MV-4-11 (cell line): ENCODE measurements at places on chromosomes 13 and 19.

DNA sequence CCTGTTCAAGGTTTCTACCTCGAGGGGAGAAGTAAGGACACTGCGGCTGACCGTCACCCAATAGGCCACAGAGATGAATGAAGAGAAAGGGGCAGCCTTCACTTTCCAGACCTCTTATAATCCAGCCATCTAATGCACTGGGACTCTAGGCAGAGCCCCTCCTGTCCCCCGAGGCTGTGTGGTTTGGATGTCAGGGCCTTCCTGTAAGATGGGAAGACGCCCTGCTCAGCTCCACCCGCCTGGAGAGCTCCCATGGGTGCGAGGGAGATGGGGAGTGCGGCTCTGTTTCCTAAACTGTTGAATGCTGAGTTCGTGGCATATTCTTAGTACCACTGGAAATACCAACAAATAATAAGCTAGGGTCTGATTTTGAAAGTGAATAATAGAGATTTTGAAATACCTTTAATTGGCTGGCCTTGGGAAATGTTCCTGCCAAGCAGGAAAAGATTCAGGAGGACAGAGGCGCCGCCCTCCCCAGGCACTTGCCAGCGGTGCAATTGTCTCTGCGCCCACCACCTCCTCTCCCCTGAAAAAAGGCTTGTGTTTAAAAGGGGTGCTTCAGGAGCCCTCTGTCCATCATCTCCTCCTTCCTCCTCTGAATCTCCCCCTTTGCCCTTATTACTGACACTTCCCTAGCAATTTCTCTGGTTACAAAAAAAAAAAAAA, 85.4 kb upstream of the GPR183 start:
- DNase-seq = no peak

GRCh38 chr13:42181381-42181953, 90.5 kb upstream of the AKAP11 start:
- no peak for DNase-seq

DNA sequence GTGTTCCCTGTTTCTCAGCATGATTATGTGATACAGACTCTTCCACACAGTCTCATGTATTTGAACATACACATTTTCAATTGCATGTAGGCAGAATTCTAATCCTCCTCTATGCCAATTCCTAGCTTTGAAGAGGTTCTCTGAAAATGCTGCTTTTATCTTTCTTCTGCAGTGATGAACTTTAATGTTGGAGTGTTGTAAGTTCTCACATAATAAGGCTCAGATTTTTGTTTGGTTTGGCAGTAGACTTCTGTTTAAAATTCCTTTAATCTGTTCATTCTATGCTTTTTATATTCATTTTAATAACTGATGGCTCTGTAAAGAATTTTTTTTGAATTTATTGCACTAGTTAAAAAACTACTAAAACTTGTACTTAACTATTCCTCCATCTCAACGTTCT, 225.8 kb downstream of the GGACT start:
- no peak for DNase-seq

DNA sequence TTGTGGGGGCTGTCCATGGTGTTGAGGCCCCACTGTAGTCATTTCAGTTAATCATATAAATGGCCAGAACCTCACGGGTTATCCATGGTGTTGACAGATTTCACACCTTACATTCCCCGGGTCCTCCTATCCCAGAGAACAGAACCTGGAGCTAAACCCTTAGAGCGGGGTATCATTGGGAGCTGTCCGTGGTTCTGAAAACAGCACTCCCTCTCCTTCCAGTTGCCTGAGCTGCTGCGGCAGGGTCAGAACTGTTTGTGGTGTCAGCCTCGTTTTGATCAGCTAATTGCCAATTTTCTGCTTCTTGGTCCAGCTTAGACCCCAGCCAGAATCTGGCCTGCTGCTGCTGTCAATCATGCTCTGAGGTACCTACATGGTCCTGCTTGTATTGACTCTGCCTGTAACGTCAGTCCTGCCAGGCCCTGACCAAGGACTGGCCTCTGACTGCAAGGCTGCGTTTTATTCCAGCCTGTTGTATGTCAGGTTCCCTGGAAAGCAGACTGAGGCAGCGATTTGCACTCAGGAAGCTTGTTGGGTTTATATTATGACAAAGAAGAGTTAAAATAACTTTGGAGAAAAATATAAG, 55.8 kb upstream of the KCTD15 start:
- peak; percentile 27 for DNase-seq

GRCh38 chr13:97749174-97749573, 204.3 kb upstream of the IPO5 start:
- DNase-seq = no peak

DNA sequence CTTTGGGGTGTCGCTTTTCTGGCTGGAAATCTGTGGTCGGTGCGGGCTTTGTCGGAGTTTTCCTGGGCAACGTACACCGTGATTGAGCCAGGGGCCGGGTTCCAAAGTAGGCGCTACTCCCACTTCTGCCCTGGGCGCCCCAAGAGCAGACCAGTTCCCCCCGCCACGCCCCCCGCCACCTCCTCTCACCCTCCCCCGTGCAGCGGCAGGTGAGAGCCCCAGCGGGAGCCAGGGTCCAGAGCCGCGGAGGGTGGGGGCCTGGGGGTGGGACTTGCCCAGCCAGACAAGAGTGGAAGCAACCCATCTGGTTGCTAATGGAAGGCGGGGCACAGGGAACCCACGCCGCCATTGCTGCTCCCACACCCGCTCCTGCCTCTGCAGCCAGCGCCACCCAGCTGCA, 2195.9 kb downstream of the PCDH9 start:
- no peak for DNase-seq

- no peak for DNase-seq
Measured at GRCh38 chr13:70128098-70128497, 19.8 kb upstream of the KLHL1 start.

- DNase-seq = no peak
Measured at GRCh38 chr19:4889034-4889815, 13.5 kb downstream of the ARRDC5 start.

- DNase-seq = no peak
Measured at GRCh38 chr13:44333950-44334655, 39.5 kb upstream of the SERP2 start.

- DNase-seq = no peak
Measured at GRCh38 chr19:34808566-34808965, 35.6 kb upstream of the ZNF599 start.

DNA sequence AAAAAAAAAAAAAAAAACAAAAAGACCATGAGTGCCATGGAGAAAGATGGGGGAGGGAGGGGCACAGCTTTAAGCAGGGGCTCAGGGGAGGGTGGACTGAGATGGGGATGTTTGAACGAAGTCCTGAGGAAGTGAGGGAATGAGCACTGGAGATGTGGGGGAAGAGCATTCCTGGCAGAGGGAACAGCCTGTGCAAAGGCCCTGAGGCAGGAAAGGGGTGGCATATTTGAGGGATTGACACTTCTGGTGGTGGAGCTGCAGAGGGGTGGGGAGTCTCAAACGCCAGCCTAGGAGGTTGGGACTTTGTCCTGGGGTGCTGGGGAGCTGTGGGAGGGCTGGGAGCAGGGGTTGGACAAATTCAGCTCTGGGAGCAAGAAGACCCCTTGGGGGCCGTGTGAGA, 29.2 kb downstream of the MYH14 start:
- DNase-seq = no peak

DNA sequence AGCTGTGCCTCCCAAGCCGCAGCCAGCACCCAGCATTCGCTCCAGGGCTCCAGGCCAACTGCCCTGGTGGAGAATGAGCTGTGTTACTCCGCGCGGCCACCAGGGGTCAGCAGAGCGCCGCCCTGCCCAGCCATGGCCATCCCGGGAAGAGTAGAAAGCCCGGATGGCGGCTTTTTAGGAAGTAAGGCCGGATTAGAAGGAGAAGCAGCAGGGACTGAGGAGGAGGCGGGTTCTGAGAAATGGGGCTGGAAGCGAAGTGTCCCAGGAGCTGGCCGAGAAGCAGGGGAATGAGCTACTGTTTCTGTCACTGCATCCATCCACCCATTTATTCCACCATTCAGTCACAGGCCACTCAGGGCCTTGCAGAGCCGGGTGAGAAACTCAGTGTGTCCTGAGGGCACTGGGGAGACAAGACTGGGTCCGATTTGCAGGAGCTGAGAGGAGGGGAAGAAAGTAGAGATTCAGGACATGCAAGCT, 6.6 kb upstream of the NPAS1 start:
- peak; percentile 62 for DNase-seq

GRCh38 chr19:51493776-51494175, 7.8 kb downstream of the SIGLEC12 start:
- DNase-seq = peak; percentile 74

- DNase-seq = no peak
Measured at GRCh38 chr19:46296722-46297461, at the start of gene HIF3A. Gene HIF3A, plus strand, starts transcription at chr19:46297042. Its CDS starts 35 bp downstream, at chr19:46297077.

DNA sequence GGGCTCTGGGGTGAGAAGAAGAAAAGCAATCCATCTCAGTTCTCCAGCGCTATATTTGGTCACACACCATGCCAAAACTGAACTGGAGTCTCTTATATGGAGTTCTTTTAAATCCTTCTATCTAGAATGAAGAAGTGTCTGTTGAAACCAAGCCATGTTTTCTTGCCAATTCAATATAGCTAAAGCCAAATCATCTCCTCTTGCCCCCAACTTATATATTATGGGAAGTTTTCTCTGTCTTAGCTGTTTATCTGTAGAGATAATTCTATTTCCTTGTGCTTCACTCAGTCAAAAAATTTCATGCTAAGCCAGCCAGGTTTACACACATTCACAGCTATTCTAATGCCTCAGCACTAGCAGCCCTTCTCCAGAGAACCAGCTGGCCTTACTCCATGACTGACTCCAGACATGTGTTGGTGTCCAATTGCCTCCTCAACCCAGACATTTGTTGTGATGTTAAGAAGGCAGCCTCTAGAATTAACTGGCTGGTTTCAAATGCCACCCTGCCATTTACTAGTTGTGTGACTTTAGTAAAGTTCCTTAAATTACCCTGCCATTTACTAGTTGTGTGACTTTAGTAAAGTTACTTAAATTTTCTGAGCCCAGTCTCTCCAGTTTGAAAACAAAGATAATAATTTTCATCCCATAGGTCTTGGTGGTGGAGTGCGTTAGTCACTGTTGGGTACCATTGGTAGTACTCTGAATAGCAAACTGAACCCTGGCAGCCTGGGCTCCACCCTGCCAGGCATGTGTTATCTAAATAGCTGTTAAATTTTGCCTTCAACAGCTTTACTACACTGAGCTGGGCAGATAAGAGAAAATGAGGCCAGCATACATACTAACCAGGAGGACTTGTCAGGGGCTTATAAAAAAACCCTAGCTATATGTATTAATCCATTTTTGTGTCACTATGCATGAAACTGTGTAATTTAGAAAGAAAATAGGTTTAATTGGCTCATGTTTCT, 525.1 kb downstream of the LMO7 start:
- DNase-seq = no peak

DNA sequence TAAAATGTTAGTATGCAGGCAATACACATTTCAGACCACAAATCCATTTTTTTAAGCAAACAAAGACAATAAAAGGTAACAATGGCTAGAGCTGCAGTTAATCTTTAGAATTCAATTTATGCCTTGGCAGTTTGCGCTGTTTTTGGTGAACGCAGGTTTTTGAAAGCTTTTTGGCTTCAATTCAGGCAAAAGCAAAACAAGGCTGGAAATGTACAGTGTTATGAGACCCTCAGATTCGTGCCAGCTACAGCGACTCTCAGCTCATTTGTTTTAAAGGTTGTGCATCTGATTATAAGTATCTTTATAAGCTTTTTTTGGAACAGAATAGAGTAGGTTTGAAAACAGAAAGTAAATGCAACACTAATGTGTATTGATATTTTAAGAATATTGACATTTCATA, 63.6 kb upstream of the SOX1 start:
- DNase-seq = no peak

GRCh38 chr19:491146-491741, 5.0 kb upstream of the MADCAM1 start:
- DNase-seq = no peak

DNA sequence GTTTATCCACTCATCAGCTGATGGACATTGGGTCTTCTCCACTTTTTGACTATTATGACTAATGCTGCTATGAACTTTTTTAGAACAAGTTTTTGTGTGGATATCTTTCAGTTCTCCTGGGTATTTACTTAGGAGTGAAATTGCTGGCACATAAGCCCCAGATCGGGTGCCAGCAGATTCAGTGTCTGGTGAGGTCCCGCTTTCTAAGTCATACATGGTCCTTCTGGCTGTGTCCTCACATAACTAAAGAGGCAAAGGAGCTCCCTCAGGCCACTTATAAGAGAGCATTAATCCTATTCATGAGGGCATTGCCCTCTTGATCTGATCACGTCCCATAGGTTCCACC, 600 bp upstream of the ZNF226 start:
- DNase-seq = no peak

GRCh38 chr13:31426395-31426794, 226.6 kb downstream of the B3GLCT start:
- DNase-seq = no peak

- DNase-seq = peak; percentile 78
Measured at GRCh38 chr13:50654331-50654730, 189.2 kb downstream of the DLEU7 start.

- DNase-seq = peak; percentile 83
Measured at GRCh38 chr19:51131780-51132680, 7.3 kb downstream of the SIGLEC9 start.

DNA sequence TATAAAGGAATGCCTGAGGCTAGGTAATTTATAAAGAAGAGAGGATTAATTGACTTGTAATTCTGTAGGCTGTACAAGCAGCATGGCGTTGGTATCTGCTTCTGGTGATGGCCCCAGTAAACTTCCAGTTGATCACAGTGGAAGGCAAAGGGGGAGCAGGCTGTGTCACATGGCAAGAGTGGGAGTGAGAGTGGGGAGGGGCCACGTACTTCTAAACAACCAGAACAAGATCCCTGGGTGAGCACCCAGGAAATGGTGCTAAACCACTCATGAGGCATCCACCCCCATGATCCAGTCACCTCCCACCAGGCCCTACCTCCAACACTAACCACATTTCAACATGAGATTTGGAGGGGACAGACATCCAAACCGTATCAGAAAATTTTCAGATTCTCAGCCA, 3.0 kb upstream of the RNF113B start:
- no peak for DNase-seq

DNA sequence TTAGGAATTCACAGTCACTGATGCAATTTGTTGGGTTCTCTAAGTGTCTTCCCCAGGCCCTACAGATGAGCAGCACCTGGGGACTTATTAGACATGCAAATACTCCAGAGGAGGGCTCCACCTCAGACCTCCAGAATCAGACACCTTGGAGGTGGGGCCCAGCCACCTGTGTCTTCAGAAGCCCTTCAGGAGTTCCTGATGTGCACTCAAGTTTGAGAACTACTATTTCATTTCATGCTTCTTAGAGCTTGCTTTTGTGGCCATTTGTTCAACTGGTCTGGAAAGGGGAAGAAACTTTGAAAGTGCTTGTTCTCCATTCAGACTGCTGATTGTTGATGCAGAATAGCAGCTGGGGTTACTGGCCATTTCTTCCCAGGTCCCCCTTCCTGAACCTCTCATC, 472.0 kb downstream of the COG6 start:
- DNase-seq = peak; percentile 5

- no peak for DNase-seq
Measured at GRCh38 chr13:25180775-25181537, 8.9 kb upstream of the AMER2 start.

GRCh38 chr13:39688699-39689405, 33.4 kb downstream of the COG6 start:
- peak; percentile 38 for DNase-seq
